A172 (cell line): ENCODE measurements at places on chromosomes 2 and 18. TPM values are rescaled to one million over a fixed set of nuclear protein-coding genes. Genes with fewer than 3 reads are reported as not detected.

GRCh38 chr2:129902731-129903585, 76.5 kb upstream of the RAB6C start:
- DNase-seq: no peak

DNA sequence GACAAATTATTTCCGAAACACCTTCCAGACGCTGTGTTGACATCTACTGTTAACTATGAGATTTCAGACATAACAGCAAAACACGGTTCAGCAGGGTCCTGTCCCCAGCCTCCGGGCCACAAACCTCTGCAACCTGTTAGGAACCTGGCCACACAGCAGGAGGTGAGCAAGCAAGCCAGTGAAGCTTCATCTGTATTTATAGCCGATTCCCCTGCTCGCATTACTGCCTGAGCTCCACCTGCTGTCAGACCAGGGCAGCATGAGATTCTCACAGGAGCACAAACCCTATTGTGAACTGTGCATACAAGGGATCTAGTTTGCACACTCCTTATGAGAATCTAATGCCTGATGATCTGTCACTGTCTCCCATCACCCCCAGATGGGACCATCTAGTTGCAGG, 31.1 kb downstream of the NDUFA10 start:
- no peak for DNase-seq

Gene CREB1
- total RNA-seq: 69.1 and 73.3 TPM in 2 replicates

GRCh38 chr18:47175283-47175897, 774 bp downstream of the IER3IP1 start:
- no peak for DNase-seq

GRCh38 chr18:64270608-64271007, 121.7 kb upstream of the LINC00305 start:
- DNase-seq: no peak

Gene AQP4
- total RNA-seq: not detected in 2 replicates

GRCh38 chr18:38575023-38575422, 1009.4 kb upstream of the CELF4 start:
- DNase-seq: no peak

DNA sequence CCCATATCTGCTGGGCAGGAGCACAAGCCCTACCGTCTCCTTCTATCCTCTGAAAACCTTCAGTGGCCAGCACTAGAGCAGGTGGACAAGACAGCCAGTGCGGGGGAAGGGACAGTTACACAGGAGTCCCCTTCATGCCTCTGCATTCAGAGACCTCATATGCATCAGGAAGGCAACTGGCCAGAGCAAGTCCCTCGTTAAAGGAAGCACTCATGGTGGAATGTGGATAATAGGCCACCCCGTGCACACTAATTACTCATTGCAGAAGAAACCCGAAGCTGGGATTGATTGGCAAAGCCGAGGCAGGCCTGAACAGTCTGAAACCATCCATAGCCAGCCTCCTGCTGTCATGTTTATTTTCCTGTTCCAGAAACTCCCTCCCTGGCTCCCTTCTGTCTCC, 11.2 kb downstream of the KIAA2012 start:
- DNase-seq: no peak

DNA sequence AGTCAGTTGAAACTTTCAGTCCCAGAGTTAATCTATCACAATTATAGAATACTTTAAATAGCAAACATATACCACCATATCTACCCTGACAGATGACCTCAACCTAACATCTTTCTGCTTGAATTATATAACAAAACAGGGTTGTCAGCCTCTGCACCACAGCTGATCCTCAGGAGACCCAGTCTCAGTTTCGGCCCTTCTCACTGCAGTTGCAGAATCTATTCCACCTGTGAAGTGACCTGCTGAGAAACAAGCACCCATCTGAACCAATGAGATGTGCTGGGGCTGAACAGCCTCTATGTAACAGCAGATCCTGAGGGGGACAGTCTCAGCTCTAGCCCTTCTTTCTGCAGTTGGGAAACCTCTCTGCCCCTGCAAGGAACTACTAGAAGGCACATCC, 567.6 kb downstream of the KCNJ3 start:
- no peak for DNase-seq

Gene FOXI3
- not detected in 2 replicates for total RNA-seq

Gene DCDC2C
- total RNA-seq: not detected in 2 replicates

DNA sequence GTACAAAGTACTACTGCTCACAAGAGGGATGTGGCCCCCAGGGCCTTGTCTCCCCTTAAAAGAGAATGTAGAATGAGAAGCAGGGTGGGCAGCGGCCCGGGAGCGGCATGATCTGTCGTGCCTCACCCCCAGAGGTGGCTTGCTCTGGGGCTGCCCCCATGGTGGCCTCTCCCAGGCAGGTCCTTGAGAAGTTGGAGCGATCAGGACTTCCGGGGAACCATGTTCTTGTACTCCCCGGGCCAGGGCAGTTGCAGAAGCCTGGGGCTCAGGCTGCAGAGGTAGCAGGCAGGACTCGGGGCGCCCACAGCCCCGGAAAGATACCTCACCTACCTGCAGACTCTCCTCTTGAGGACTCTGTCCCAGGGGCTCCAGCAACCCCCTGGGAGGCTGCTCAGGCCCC, 62.6 kb downstream of the CYP26B1 start:
- DNase-seq: no peak

Gene C2orf92
- 0.86 and 8.6 TPM in 2 replicates for total RNA-seq

DNA sequence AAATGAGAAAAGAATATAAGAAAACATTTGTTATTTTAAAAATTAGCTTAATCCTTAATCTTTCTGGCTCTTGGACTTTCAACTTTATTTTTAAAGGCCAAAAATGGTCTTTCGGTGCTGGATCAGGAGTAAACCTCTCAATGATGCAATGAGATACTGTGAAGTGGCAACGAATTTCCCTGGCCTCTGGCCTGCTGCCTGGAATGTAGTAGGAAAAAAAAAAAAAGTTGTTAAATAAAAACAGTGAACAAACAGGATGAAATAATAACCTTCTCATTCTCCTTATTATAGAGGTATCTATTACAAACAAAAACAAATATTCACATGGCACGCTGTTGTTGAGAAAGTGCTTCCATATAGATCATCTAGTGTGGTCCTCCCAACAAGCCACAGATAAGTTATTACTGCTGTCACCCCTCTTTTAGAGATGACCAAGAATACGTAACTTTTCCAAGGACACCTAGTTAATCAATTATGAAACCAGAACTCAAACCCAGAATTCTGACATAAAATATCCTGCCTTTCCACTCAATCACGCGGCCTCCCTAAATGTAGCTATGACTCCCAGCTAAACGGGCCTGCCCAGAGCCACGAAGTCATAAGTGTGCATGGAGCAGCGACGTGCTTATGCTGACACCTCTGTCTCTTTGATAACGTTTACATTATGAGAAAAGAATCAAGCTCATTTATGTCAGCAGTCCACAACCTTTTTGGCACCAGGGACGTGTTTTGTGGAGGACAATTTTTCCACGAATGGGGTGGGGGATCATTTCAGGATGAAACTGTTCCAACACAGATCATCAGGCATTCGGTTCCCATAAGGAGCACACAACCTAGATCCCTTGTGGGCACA, 170.9 kb downstream of the BCL2 start:
- no peak for DNase-seq

- no peak for DNase-seq
Observed at GRCh38 chr2:99852956-99853355, 289.4 kb downstream of the AFF3 start.

- DNase-seq: peak; percentile 61
Observed at GRCh38 chr2:132670496-132671150, 618 bp upstream of the LYPD1 start.

- no peak for DNase-seq
Observed at GRCh38 chr2:157793053-157793612, 83.0 kb downstream of the ACVR1 start.

Gene MOB4
- total RNA-seq: 94.3 and 96.9 TPM in 2 replicates

DNA sequence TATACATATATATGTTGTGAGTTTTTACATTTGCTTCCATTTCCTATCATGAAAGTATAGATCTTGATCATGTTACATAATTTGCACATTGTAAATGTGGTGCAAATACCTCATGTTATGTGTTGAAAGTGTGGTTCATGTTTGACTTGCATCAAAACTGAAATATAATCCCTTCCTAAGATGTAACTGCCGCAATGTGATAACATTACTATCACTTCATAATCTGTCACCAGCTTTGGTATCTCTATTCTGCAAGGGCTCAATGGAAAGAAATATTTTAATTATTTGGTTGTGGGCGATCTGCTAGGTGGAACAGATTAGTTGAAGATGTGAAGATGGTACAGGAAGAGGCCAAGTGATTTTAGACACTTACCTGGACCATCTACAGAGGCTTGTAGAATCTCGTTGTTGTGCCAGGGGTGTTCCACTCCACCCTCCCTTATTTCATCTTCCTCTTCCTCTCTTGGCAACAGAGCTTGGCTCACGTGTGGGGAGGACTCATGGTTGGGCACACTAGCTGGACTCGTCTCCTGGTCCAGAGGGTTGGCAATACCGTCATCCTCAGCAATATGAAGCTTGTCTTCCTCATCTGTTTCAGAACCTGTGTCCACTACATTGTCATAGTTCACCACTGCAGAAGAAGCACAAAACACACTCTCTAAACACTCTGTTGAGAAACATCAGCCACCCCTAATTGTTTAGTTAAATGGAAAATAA, 90.4 kb downstream of the ZEB2 start:
- no peak for DNase-seq

DNA sequence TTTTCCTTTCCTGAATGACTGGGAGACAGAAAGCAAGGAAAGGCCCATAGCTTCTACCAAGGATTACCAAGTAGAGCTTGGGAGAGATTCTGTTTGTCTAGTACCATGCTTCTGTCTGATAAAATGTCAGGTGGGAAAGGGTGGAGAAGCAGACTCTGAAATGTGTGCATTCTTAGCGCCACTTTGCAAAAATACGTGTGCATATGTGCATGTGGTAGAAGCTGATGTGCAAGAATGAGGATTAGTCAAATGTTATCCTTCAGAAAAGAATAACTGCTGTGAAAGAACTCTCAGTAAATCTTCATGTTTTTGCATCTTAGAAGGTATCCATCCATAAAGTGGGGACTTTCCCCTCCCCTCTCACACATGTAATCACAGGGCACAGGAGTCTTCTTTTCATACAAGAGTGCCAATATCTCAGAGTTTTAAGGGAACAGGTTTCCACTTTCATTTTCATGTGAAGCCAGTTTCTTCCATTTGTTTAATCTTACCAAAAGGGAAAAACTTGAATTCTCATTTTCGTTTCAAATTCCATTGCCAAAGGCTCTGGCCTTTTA, 15.4 kb upstream of the DGKD start:
- DNase-seq: no peak

DNA sequence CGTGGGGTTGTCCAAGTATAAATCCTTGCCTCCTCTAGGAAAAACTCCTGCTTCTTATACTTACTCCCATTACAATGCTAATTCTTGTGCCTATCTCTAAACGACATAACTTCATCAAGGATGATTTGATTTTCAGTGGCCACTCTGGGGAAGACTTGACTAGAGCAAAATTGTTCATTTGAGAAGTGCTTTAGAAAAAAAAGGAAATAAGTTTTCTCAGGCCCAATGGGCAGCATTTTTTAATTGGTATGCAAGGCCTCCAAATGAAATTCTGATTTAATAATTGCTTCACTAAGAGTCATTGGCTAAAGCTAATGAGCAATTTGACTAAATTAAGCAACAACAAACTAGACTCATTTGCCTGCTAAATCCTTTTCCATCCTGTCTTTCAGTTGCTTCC, 496.1 kb downstream of the TSN start:
- no peak for DNase-seq

Gene HOXD1
- 0.34 TPM in 1 of 2 replicates, not detected in the other for total RNA-seq

Gene COL3A1
- total RNA-seq: 563 and 691 TPM in 2 replicates

Gene IL36B
- 0.19 TPM in 1 of 2 replicates, not detected in the other for total RNA-seq

Gene NT5C1B
- not detected in 2 replicates for total RNA-seq

- DNase-seq: no peak
Observed at GRCh38 chr2:9983401-9984216, 32.1 kb downstream of the GRHL1 start.

- peak; percentile 26 for DNase-seq
Observed at GRCh38 chr2:220275454-220275853, 648.0 kb downstream of the SLC4A3 start.

DNA sequence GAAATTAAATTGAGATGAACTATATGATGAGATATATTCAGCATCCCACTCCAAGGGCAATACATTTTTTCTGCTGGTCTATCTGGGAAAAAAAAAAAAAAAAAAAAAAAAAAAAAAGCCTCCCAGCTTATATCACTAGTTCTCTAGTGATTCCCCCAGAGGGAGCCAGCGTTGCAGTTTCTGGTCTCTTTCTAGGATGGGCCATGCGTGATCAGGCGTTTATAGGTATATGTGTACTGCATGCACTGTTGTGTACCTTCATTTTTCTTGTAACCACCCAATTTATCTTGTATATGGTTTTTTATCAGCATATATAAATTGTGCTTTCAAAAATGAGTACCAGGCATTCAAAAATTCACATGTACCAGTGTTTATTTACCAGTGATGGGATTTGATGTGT, 35.1 kb downstream of the DCDC2C start:
- DNase-seq: peak; percentile 69

DNA sequence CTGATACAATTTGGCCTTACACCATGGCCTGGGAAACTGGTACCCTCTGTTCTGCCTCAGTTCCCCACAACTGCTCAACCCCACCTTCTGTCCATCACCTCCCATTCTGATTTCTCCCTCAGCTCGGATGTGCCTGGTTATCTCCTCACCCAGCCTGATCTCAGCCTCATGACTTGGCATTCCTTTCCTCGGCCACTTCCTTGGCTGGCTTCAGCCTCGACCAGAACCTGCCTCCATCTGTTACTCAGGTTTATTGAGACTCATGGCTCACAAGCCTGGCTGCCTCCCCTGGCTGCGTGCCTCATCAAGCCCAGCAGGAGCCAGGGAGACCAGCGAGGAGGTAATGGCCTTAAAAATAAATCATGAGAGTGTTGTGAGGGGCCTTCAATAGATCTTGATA, 356.2 kb upstream of the SPRED2 start:
- no peak for DNase-seq

Gene GAD1
- total RNA-seq: 9.9 and 15.2 TPM in 2 replicates

GRCh38 chr2:112829101-112829960, 7.2 kb downstream of the IL1B start:
- DNase-seq: no peak

Gene MROH2A
- total RNA-seq: 0.48 TPM in 1 of 2 replicates, not detected in the other

Gene CYTIP
- not detected in 2 replicates for total RNA-seq

DNA sequence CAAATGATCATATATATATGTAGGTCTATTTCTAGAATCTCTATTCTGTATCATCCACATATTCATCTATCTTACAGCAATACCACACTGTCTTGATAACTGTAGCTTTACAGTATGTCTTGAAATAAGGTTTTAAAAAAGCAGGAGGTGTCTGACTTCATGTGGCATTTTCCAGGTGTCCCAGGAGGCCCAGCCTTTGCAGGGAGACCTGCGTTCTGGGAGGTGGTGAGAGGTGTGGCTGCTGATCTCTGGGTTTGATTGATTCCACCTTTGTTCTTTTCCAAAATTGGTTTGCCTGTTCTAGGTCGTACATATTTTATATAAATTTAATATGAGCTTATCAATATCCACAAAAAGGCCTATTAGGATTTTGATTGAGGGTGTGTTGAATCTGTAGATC, 26.6 kb downstream of the DPYSL5 start:
- no peak for DNase-seq
